ENCODE measurements at places on chromosomes 6 and 20.

GRCh38 chr6:116355796-116356195, 15.0 kb upstream of the DSE start:
- DNase-seq, result no peak

DNA sequence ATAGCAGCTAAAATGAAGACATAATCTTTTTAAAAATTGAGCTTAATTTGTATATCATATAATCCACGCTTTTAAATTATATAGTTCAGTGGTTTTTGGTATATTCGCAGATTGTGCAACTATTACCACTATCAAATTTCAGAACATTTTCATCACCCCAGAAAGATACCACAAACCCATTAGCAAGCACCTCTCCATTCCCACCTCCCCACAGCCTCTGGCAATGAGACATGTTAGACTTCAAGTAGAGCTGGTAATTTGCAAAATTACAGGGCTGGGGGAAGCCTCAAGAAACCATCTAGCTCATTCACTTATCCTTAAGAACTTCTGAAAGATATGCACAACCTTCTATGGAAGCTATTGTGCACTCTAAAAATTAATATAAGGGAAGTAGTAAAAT, 37.2 kb downstream of the TRMT6 start:
- no peak for DNase-seq

- no peak for DNase-seq
These were observed 236.0 kb upstream of the STXBP5 start for GRCh38 chr6:146968041-146968760.

DNA sequence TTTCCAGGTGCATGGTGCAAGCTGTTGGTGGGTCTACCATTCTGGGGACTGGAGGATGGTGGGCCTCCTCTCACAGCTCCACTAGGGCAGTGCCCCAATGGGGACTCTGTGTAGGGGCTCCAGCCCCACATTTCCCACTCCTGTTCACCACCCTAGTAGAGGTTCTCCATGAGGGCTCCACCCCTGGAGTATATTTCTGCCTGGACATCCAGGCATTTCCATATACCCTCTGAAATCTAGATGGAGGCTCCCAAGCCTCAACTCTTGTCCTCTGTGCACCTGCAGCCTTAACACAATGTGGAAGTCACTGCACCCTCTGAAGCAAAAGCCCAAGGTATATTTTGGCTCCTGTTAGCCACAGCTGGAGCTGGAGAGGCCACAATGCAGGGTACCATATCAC, 393.5 kb downstream of the RNGTT start:
- no peak for DNase-seq

DNA sequence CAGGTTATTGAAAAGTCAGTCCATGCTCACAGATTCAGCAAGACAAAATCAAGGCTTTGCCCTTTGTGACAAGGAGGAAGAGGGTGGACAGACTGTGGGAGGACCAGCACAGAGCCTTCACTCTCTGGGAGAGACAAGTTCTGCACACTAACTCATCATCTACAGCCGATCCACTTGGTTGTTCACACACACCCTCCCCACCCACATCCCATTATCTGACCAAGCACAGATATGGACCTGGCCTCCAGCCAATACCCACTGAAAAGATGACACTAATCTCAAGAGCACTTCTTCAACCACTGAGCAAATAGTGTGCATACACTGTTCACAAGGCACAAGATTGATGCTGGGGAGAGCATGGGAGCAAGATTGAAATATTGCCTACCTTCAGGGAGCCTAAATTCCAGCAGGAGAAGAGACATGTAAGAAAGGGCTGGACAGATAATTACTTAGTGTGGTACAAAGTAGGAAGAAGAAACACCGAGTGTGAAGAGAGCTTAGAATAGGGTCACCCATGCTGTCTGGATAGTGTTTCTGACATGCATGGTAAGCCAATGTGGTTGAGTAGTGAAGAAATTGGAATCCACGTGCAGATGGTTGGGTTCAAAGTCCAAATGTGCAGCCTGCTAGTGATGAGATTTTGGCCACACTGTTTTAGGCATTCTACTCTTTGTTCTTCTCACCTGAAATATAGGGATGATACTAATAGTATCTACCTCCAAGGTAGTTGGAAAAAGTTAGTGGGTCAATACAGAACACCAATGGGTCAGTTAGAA, 21.7 kb upstream of the IL17A start:
- DNase-seq, result no peak

DNA sequence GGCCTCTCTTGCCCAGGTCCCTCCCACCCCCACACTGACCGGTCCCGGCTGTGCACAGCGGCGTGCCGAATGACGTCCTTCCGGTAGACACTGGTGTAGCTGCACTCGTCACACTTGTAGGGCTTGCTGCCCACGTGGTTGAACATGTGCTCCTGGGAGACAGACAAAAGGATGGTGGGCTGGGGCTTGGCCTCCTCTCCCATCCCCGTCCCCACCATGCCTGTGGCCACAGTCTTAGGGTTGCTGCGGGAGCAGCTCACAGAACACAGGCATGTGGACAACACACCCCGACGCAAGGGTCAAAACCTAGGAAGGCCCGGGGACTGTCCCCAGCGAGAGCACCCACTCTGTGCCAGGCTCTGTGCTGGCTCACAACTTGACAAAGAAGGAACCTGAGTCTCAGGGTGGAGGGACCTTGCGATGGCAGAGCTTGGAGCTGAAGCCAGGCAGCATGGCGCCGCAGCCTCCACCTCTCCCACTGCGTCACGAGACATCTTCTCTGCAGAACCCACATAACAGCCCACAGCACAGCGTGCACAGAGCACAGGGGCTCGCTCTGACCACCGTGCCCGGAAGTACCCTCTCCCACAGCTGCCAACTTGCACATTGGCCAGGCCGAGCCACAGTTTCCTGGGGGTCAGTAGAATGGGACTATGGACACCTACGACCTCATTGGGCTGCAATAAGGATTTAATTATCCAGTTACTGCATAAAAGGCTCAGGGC, 9.8 kb downstream of the ZNF335 start:
- no peak for DNase-seq

All from CD4-positive, alpha-beta T cell treated with Interleukin-17A for 1 hour (primary cell).